Activated B cell treated with CpG ODN at 0.5 μM for 24 hours (primary cell): ENCODE measurements at places on chromosomes 5 and 9. TPM values are rescaled to one million over a fixed set of nuclear protein-coding genes. Genes with fewer than 3 reads are reported as not detected.

- no peak for DNase-seq
Measured at GRCh38 chr9:21813575-21814473, 11.4 kb downstream of the MTAP start.

GRCh38 chr5:57505272-57506200, 22.9 kb upstream of the ACTBL2 start:
- DNase-seq = no peak

DNA sequence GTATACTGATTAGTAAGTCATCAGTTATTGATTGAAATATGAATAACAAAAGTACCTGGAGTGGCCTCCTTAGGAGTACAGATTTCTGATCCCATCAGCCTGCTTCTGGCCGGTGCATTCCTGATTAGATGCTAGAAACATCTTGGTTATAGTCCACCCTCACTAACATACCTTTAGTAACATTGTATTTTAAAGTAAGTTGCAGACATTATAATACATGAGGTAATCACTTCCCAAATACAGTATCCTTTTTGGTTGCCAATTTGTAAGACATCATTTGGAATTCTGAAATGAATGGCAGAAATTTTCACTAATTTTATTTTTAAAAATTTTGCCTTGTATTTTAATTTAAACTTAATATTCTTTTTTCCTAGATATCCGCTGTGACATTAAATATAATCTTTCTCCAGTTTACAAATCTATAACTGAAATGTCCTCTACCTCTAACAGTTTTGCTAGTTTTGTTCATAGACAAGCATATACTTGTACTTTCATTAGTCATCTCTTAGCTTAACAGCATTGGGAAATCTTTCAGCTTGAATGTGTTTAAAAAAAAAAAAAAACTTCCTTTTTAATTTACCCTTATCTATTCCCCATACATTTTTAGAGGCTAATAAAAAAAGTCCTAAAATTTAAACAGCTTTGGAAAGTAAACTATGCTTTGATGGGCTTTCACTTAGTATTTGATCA, 178.9 kb downstream of the XRCC4 start:
- no peak for DNase-seq

- no peak for DNase-seq
Measured at GRCh38 chr5:57816108-57816507, 333.5 kb upstream of the ACTBL2 start.

- DNase-seq = no peak
Measured at GRCh38 chr5:148228392-148228984, 9.8 kb upstream of the MARCOL start.

GRCh38 chr9:76912636-76913275, 6.8 kb upstream of the PRUNE2 start:
- no peak for DNase-seq

DNA sequence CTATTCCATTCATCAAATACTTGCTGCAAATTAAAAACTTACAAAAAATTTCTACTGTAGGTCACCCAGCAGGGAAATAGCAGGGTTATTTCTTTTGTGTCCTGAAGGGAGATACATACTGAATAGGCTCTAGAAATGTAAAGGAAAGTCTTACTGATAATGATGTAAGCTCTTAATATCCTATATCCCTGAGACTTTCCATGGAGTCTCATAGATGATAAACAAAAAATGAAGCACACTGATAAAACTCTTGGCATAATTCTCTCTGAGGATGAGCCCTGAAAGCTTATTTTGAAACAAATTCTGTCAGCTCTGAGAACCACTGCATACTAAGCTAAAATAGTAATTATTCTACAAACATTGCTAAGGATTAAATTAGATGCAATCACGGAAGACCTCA, 819.6 kb upstream of the PTPRD start:
- no peak for DNase-seq

DNA sequence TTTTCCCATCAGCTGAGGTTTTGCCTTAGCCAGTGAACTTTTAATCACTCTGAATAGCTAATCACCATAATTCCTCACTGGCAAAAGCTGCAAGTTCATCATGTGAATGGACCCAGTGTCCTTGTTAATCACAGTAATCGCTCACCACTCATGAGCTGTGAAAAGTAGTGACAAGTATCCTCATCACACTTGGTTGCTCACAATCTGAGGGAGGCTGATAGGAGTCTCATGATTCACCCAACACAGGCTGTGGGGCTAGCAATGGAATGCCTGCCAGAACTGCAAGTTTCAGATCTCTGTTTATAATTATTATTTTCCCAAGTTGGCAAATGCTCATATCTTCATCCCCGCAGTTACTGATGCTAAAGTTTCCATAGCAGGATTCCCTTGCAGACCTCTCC, 467.2 kb downstream of the KIF4B start:
- no peak for DNase-seq

DNA sequence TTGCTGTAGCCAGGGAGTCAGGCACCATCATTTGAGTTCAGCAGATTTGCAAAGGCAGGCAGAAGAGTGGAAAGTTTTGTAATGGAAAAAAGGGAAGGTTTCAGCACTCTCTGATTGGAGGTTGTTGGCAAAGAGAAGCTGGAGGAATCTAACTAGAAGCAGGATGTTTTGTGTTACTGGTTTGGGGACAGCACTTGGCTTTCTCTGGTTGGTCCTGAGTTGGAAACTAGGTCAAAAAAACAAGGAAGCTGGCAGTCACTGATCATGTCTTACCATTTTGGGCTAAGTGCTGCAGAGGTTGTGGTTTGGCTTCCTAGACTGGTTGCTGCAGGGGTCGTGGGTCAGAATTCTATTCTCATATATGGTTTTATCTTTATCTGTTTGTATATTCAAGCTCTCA, 189.8 kb downstream of the DRD1 start:
- no peak for DNase-seq

DNA sequence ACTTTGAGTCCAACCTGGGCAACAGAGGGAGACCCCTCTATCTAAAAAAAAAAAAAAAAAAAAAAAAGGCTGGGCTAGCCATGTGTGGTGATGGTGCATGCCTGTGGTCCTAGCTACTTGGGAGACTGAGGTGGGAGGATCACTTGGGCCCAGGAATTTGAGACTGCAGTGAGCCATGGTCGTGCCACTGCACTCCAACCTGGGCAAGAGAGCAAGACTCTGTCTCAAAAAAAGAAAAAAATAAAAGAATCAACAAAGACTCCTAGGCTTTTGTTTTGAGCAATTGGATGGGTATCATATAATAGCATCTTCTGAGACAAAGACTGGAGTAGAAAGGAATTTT, 481.7 kb upstream of the PAPPA start:
- DNase-seq = no peak

DNA sequence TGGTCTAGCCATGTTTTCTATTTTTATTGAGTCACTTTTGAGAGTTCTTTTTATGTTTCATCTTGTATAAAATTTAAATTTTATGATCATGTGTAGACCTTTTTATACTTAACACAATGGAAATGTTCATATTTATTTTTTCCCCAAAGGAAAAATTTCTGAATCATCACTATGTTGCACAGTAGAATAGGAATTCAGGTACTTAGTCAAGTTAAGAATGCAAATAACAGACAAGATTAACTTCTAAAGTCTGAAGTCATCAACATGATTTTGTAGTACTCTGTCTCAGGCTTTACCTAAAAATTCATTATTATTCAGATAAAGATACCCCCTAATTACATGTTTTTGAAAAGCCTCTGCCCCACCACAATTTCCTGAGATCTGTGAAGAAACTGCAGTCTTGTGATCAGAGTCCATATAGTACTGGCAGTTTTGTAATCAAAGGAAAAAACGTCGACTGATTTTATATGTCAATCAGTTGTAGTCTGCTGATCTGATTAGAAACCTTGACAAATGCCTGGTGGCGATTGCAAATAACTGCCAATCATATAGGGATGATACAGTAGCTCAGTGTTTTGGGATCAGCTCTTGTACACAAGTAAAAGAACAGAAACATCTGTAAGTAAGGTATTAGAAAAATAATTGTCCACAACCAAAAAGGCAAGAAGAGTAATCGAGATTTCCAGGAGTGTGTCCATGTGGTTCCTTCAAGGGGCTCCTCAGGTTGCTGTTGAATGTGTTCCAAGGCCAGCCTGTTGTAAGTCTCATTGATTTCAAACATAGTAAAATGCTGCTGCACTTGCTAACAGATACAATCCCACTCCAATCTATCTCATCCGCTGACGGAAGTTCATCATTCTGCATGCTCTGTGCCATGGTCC, 352.4 kb downstream of the ARRDC3 start:
- no peak for DNase-seq

- no peak for DNase-seq
Measured at GRCh38 chr9:116088396-116088795, 65.2 kb upstream of the PAPPA start.

DNA sequence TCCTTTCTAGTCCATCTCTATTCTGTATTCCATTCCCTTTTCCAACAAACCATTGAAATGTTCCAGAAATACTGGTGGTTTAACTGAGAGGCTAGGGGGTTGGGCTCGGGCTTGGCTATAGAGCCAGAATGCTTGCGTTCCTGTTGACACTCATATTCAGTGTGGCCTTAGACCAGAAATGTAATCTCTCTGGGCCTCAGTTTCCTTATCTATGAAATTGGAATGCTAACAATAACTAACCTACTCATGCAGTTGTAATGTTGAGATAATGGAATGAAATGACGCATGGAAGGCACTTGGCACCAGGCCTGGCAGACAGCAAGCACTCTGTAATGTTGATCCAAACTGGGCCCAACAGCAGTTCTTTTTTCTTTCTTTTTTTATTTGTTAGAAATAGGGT, 26.8 kb downstream of the JADE2 start:
- no peak for DNase-seq

Gene POLR3G
- total RNA-seq = 2.9 and 3.1 TPM in 2 replicates

Gene FRMPD1
- 0.07 TPM in 1 of 2 replicates, not detected in the other for total RNA-seq

Gene COL23A1
- total RNA-seq = not detected in 2 replicates

Gene PCDHGA3
- total RNA-seq = 0.20 and 0.51 TPM in 2 replicates

Gene MYOZ3
- total RNA-seq = 0.18 TPM in 1 of 2 replicates, not detected in the other

Gene ZNF169
- total RNA-seq = 13.6 and 18.3 TPM in 2 replicates
